ENCODE measurements at places on chromosomes 2 and 18. TPM values are rescaled to one million over a fixed set of nuclear protein-coding genes. Genes with fewer than 3 reads are reported as not detected.

Gene DLGAP1
- not detected for polyA plus RNA-seq

Gene SCLY
- 7.7 TPM for polyA plus RNA-seq

DNA sequence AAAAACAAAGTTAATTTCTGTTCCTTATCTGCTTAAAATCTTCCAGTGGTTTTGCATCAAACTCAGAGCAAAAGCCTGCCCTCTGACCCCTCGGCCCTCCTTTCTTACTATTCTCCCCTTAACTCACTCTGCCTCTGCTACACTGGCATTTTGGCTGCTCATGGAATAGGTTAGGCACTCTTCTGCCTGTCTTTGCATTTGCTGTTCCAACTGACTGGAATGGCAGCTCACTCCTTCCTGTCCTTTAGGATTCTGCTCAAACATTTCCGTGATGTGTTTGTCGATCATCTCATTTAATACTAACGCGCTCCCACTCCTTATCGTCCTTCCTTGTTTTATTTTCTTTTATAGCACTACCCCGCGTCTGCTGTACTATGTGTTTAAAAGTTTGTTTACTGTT, 815 bp downstream of the CEBPZ start:
- peak; percentile 2 for DNase-seq

DNA sequence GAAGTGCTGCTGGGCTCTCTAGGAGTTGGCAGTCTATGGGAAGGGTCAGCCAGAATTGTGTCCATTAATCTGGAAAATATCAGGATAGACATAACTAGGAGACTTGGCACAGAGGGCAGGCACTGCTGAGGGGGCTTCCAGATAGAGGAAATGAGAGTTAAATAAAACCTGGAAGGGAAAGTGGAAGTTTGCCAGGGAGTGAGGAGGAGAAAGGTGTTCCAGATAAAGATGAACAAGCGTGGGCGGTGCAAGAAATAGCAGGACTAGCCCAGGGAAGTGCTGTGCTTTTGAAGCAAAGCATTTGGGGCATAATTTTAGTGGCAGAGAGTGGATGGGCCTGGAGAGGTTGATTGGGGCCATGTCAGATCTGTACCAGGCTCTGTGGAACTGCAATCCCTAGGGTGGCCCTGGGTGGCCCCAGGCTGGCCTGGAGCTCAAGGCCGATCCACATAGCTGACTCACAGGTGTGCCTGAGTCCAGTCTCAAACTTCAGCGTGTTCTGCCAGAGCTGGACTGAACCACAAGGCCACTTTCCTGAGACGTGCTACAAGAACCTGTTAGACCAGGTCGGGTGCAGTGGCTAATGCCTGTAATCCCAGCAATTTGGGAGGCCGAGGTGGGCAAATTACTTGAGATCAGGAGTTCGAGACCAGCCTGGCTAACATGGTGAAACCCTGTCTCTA, 26.9 kb downstream of the GALM start:
- no peak for DNase-seq

GRCh38 chr18:74631623-74632350, 34.1 kb downstream of the ZNF407 start:
- DNase-seq: peak; percentile 10

- DNase-seq: no peak
Observed at GRCh38 chr2:160430001-160430344, 63.6 kb downstream of the RBMS1 start.

DNA sequence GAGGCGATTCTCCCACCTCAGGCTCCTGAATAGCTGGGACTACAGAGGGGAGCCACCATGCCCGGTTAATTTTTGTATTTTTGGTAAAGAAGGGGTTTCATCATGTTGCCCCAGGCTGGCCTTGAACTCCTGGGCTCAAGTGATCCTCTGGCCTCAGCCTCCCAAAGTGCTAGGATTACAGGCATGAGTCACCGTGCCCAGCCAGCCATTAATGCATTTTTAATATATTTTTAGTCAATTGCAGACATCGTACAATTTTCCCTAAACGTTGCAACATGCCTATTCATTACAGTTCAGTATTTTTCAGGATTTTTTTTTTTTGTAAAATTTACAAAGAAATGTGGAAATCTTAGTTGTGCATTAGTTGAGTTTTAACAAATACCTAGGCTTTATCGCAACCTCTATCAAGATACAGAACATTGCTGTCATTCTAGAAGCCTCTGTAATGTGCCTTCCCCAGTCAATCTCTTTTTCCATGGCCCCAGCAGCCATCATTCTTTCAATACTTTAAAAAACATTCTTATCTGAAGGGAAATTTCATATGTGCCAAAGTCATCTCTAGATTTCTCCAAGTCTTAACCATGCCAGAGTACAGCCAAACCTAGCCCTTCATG, 14.7 kb downstream of the NABP1 start:
- DNase-seq: no peak

DNA sequence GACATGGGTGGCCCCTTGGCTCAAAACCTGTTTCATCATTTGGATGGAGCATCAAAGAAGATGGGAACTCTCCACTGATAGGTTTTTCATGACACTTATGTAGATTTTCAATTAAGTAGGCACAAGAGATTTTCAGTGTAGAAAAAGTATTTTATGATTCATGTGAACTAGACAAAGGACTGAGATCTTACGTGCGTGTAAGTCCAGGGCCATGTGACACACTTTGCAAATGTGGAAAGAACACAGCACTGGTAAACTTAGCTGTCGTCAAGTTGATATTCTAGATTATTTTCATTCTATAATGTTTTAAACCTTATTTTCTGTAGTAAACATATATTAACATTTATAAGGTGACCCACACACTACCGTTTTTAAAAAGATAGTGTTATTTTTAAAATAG, 37.4 kb downstream of the RNF144A start:
- no peak for DNase-seq

- DNase-seq: no peak
Observed at GRCh38 chr2:232419245-232420072, 12.8 kb downstream of the ALPG start.

- DNase-seq: no peak
Observed at GRCh38 chr18:38951633-38952032, 1386.0 kb upstream of the CELF4 start.

Gene CHRNA1
- polyA plus RNA-seq: 97.5 TPM

GRCh38 chr2:179652296-179652695, 209.1 kb downstream of the ZNF385B start:
- no peak for DNase-seq

- DNase-seq: peak; percentile 42
Observed at GRCh38 chr2:232588680-232589585, 38.4 kb downstream of the EIF4E2 start.

DNA sequence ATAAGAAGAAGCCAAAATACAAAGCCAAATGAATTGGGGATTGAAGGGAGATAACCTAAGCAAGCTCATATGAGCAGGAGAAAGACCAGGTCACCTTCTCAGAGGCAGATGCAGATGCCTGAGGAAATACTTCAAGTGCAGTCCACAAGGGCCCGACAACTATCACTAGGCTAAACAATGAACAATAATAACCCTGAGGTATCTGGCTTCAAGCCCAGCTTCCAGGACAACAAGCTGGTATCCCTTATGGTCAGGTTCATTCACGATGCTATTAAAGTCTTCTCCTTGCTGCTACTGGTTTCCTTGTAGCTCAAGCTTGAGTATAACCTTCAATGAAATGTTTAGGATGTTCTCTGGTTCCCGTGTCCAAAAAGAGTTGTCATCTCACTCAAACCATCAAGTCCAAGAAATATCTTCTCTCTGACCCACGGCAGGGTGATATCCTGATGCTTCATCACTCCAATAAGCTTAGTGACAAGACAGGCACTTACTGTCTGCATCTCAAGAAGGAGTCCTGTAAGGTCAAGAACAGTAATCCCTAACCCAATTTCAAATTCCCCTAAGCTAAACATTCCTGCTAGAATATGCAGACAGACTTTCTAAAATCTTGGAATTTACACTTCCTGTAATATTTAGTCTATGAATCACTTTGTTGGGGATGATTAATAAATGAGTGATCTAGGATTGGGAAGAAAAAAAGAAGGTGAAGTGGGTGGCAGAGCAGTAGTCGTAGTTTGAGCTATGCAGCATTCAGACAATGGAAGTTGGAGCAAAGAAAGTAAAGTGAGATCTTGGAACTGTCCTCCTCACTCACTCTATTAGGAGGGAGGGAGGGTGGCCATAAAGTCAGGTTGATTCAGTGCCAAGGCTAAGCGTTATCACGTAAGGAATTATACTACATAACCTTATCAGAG, 33.1 kb downstream of the CHN1 start:
- DNase-seq: no peak

DNA sequence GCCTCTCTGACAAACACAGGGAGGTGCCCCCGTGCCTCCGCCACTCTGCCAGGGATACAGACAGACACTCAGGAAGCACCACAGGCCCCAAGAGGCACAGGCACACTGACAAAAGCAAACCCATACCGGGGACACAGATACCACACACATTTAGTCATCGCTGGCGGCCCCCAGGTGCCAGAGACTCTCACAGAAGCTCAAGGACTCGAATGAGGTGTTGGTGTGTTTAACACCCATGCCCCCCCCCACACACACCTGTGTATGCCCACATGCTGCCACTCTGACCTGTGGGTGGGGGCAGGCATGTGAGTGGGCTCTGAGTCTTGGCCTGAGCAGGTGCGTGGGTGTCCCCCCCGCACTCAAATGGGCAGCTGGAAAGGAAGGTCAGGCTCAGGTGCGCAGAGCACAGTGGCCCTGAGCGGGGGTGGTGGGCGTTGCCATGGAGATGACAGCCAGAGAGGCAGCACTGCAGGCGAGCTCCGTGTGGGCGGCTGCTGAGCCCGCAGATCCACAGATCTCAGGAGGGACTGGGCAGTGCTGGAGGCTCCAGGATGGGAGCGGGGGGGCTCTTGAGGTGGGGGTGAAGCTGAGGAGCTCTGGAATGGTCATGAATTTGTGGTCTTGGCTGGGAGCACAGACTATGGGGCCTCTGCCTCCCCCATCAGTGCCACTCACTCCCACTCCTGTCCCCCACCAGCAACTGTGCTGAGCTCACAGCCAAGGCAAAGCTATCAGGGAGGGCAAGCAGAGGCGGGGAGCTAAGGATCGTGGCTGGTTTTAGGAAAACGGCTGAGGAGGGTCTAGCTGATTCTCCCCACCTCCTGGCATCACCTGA, 73.9 kb upstream of the TAF1B start:
- no peak for DNase-seq

Gene APLF
- 1.7 TPM for polyA plus RNA-seq

Gene ERCC3
- polyA plus RNA-seq: not detected

Gene DHRS9
- 0.63 TPM for polyA plus RNA-seq

- DNase-seq: no peak
Observed at GRCh38 chr2:2787301-2787907, 456.3 kb upstream of the MYT1L start.

DNA sequence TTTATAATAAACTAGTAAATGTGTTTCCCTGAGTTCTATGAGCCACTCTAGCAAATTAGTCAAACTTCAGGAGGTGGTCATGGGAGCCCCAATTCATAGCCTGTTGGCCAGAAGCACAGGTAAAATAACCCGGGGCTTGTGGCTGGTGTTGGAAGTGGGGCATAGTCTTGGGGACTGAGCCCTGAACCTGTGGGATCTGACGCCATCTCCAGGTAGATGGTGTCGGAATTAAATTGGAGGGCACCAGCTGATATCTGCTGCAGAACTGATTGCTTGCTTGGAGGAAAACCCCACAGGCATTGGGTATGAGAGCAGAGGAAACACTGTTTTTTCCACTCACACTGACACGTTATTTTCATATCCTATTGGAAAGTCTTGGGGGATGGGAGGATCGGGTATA, 14.1 kb downstream of the NMS start:
- DNase-seq: no peak

DNA sequence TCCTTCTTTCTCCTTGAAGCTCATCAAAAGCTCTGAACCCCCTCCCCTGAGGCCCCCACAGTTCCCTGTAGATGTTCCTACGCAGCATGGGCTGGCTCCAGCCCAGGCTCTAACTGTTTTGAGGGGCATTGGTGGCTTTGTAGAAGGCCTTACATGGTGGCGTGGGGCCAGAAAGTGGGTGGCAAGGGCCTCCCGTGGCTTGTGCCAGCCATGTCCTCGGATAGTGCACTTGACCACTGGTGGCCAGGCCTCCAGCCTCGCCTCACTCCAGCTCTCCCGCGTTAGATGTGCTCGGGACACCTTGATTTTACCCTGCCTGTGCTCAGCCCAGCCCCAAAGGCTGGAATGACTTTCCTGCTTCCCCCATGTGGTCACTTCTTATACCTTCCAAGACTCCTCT, 92.9 kb downstream of the TWIST2 start:
- DNase-seq: no peak
